ENCODE measurements at places on chromosomes 2 and 18.

DNA sequence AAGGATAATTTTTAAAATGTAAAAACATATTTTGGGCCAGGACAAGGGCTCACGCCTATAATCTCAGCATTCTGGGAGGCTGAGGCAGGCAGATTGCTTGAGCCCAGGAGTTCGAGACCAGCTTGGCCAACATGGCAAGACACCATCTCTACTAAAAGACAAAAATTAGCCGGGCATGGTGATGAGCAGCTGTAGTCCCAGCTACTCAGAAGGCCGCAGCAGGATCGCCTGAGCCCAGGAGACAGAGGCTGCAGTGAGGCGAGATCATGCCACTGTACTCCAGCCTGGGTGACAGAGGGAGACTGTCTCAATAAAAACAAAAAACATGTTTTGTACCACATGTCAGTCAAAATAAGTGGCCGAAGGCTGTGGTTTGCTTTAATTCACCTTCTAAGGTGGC is 122.5 kb downstream of the HDAC4 start:
- no peak for DNase-seq

GRCh38 chr2:241762321-241762932 is 14.2 kb upstream of the GAL3ST2 start:
- no peak for DNase-seq

DNA sequence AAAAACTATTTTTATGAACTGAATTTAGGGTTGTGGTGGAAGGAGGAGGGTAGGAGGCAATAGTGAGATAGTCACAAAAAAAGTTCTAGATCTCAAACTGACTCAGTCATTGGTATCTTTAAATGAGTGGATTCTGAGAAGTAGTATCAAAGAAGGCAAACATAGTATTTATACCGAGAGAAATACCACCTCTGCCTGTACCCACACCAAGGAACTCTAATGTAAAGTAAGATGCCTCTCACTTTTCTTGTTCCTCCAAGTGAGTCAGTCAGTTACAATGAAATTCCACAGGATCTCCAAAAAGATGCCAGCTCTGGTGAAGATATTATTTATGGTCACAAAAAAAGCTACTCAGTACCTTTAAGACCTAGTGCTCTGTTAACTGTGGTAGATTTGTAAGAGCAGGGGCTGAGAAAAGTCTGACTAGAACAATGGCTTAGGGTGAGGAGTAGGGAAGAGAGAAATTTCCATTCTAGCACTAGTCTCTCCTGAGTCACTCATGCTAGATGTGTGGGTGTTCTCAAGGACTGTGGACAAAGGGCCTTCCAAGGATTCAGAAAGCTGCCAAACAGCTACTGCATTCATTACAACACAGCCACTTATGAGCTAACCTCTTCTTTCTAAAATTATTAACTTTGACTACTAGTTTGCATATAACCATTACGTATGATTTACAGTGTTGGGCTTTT is 36.3 kb downstream of the YWHAQ start:
- DNase-seq, result no peak

DNA sequence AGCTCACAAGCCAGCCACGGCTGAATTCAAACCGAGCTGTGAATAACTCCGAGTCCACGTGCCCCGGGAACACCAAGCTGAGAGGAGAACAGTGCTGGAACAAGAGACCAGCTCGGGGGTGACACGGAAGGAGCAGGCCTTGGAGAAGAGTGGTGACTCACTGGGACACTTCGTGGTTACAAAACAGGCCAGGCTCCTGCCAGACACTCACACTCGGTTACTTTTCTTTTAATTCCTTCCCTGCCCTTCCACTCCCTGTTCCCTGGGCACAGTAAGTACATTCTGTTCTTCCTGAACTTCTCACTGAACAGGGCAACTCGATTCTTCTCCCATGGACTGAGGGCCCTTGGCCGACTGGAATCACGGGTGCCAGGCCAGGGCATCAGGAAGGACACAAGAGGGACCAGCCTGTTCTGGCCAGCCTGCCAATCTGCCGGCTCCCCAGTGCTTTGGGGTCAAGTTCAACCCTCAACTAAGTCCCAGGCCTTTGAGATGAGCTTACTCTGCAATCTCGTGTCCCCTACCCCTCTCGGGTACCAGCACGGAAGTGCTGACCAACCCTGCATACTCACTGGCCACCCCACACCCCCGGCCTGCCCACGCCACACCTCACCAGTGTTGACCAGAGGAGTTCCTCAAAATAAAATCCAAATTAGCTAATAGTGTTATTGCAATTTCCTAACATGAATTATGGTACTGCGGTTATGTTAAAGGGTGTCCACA is 87.5 kb downstream of the TFCP2L1 start:
- no peak for DNase-seq

DNA sequence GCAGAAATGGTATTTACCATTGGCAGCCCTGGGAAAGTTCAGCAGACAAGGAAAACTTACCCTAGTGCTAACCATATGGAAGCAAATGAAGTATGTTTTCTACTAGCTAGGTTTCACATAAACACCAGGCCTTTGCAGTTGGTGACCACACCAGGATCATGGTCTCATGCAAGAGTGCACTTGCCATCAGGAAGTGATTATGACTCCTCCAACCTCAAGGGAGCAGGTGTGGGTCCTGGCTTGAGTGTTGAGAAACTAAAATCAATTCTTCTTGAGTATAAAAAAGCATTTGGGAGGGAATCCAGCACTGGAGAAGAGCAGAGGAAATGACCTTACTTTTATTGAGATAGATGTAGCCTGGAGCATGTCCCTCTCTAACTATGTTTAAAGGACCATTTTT is 56.8 kb upstream of the SPAG16 start:
- DNase-seq, result no peak
